ENCODE measurements at places on chromosomes 12 and 14. TPM values are rescaled to one million over a fixed set of nuclear protein-coding genes. Genes with fewer than 3 reads are reported as not detected.
A peak's percentile ranks its signal among the peaks of the same experiment; 100 is the strongest.

- no peak for DNase-seq
These were observed 1.9 kb upstream of the SLCO1A2 start for GRCh38 chr12:21336656-21337055.

DNA sequence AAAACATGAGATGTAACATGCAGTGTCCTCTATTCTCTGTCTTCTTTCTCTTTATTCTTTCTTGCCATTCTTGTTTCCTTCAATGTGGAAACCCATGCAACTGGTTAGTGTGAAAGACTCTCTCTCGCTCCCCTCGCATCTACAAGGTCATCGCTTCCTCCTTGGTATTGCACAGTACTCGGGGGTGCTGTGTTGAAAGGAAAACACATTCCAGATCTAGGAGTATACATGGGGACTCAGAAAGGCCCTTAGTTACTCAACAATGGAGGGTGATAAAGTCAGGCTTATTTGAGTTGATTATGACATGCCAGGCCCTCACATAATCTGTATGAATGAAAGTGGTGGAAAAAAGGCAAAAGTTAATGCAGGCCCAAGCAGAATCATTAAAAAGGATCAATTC is 75.5 kb upstream of the OVCH1 start:
- no peak for DNase-seq

DNA sequence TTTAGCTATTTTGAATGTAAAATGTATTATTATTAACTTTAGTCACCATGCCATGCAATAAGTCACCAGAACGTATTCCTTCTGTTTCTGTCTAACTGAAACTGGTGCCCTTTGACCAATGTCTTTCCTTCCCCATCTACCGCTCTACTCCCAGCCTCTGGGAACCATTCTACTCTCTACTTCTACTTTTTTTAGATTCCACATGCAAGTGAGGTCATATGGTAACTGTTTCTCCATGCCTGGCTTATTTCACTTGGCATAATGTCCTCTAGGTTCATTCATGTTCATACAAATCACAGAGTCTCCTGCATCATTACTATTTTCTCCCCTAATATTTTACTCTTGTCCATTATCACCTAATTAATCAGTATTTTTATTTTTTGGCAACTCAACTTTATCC is 160.1 kb downstream of the TMX1 start:
- no peak for DNase-seq

The TMEM132C gene
- total RNA-seq, result 0.96 TPM

GRCh38 chr12:53670308-53670707 is 5.6 kb downstream of the ATP5MC2 start:
- DNase-seq, result no peak

DNA sequence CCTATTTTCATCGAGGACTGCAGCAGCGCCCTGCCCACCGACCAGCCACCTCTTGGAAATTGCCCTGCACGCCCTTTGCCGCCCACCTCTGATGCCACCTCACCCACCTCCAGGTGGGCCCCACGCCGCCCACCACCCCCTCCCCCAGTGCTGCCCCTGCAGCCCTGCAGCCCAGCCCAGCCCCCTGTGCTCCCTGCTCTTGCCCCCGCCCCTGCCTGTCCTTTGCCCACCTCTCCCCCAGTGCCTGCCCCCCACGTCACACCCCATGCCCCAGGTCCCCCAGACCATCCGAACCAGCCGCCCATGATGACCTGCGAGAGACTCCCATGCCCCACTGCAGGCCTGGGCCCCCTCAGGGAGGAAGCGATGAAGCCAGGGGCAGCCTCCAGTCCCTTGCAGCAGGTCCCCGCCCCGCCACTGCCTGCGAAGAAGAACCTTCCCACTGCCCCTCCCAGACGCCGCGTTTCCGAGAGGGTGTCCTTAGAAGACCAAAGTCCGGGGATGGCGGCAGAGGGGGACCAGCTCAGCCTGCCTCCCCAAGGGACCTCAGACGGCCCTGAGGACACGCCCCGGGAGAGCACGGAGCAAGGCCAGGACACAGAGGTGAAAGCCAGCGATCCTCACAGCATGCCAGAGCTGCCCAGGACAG is 96.5 kb downstream of the LGMN start:
- DNase-seq, result peak; percentile 80

The RNFT2 gene
- total RNA-seq, result 0.21 TPM

The FITM1 gene
- total RNA-seq, result not detected

GRCh38 chr12:92124689-92125029 is 21.0 kb downstream of the BTG1 start:
- no peak for DNase-seq

The EXOC3L4 gene
- not detected for total RNA-seq

The PAPLN gene
- total RNA-seq, result 4.9 TPM

- DNase-seq, result peak; percentile 79
These were observed at the start of gene PITPNM2 for GRCh38 chr12:123150744-123151456. PITPNM2 (minus strand) TSS chr12:123151090; CDS start chr12:123034590, 116,500 bp downstream.

DNA sequence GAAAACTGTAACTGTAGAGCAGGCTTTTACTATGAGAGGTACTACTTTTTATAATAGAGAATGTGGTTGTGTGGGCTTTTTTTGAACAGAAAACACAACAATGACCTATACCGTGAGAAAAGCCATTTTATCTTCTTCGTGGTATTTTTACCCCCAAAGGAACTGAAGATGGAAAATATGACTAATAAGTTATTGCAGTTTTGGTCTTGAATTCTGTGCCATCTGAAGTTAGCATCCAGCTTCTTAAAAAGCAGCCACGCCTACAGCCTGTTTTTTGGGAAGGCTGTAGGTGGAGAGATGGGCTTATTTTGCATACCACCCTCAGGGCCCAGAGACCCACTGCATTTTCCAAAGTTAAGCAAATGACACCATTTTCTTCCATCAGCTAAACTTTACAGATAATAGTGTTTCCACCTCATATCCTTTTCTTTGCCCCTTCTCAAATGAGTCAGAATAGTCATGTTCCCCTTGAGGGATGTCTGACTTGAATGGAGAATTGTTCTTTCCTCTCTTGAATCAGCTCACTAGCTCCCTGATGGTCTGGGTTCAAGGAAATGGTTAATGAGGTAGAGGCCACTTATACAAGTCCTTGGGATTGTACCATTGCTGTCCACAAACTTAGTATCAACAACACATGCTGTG is 53.0 kb downstream of the TBC1D30 start:
- DNase-seq, result no peak

The FGD6 gene
- 2.0 TPM for total RNA-seq

The FBXO34 gene
- total RNA-seq, result 18.0 TPM

The VWF gene
- 1,026 TPM for total RNA-seq

GRCh38 chr14:34180869-34181268 is 230.0 kb upstream of the EGLN3 start:
- DNase-seq, result no peak

The IQSEC3 gene
- 0.53 TPM for total RNA-seq

DNA sequence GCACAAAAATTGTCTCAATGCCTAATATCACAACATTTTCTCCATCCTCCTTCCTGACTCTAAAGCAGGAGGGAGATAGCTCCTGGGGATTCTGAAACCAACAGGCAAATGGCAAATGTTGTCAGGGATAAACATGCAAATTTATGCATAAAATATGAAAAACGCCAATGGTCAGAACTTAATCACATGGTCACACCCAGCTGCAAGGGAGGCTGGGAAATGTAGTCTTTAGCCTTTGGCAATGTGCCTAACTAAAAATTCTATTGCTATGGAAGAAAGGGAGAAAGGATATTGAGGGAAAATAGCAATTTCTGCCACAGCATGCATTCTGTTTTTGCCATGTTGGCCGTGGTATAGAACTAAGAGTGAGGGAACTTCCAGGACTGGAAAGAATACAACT is 11.7 kb upstream of the OASL start:
- DNase-seq, result no peak

GRCh38 chr12:130557886-130558765 is 158.0 kb downstream of the RIMBP2 start:
- DNase-seq, result no peak

- no peak for DNase-seq
These were observed 264.3 kb downstream of the PRKD1 start for GRCh38 chr14:29663281-29663801.

The KCNK13 gene
- total RNA-seq, result not detected

DNA sequence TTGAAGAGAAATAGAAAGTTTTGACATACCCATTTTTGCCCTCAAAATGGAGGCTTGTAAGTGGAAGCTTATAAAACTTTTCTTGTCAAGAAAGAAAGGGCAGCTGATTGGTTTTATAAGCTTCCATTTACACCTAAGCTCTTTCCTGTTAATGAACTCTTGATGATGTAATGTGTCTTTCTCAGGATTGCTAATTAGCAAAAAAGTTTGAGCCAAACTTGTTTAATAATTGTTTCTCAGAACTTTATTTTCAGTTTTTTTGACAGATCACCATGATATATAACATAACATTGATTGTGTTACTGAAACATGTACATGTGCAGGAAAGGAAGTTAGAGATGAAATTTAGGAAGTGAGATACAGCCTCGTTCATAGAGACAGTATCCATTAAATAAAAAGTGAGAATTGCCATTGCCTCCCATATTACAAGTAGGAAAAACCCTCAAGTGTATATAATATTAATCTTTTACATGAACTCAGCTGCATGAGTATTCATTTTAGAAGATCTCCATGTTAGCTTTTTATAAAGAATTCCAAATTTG is 26.8 kb downstream of the RIC8B start:
- no peak for DNase-seq

The KRT8 gene
- 54.3 TPM for total RNA-seq

- no peak for DNase-seq
These were observed 132.6 kb downstream of the BMP4 start for GRCh38 chr14:53824061-53824460.

- DNase-seq, result no peak
These were observed 1.7 kb downstream of the AJUBA start for GRCh38 chr14:22980672-22981089.

The CLEC6A gene
- not detected for total RNA-seq

DNA sequence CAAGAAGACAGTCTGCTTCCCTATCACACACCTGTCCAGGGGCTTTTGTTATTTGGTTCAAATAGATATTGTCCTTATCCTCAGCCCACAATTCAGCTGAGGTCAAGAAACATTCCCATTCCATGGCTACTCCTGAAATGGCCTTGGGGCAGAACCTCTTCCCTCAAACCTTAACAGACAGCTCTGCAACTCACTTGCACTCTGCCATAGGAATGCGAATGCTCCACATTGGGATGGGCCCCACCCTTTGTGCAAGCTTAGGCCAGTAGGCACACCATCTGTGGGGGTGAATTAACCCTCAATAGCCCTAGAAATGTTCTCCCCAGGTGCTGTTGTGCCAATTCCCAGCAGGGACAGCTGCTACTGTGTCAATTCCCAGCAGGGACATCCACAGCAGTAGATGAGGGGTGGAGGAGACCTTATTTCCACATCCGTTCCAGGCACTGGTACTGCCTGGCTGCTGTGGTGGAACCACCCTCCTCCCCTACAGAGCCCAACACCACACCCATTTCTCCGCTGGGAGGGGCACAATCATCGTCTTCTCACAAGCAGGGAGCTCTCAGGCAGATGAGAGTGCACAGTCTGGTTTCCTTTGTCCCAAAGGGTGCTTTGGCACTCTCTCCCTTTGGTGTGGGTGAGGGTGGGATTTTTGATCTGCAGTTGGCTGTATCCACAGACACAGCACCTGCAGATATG is 42.3 kb upstream of the GLIPR1 start:
- no peak for DNase-seq

DNA sequence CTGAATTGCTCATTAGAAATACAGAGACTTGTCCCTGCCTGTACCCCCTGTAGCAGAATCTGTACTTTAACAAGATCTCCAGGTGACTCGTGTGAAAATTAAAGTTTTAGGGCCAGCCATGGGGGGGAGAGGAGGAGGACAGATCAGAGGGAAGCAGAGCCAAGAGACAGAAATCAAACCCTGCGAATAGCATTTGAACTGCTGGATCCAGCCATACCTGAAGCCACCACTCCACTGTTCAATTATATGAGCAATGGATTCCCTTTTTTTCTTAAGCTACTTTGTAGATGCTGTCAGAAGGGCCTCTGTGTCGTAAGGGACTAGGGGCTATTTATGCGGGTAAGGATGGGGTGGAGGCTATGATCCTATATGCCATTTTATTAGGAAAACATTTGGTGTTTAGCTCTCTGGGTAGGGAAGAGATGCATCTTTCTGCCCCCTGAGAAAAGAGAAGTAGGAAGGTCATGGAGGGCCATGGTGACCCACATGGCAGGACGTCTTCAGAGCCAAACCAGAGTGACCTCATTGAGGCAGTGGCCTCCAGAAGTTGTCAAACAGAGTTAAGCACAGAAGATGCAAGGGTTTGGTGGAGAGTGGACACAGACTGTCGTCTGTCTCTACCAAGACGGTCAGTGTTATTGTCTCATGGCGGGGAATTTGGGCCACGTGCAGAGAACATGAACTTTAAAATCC is 203.9 kb downstream of the PHETA1 start:
- DNase-seq, result no peak

The DHRS4L2 gene
- total RNA-seq, result 31.5 TPM

- no peak for DNase-seq
These were observed 127.9 kb upstream of the DYRK2 start for GRCh38 chr12:67520606-67521005.

DNA sequence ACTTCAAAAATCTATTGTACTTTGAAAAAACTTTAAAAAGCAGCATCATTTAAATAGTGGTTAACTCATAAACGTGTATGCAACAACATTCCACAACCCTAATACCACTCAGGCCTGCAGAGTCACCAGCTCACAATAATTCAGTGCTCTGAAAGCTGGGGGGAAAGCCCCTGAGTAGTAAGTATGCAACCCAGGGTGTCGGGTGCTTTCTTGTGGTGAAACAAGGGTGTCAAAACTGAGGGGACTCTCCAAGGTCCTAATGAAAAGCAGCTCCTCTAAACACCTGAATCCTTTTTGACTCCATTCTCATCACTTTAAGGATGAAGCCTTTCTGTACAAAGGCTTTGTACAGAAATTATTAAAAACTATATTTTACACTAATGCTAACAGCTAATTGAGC is 33.7 kb downstream of the FGFR1OP2 start:
- no peak for DNase-seq

DNA sequence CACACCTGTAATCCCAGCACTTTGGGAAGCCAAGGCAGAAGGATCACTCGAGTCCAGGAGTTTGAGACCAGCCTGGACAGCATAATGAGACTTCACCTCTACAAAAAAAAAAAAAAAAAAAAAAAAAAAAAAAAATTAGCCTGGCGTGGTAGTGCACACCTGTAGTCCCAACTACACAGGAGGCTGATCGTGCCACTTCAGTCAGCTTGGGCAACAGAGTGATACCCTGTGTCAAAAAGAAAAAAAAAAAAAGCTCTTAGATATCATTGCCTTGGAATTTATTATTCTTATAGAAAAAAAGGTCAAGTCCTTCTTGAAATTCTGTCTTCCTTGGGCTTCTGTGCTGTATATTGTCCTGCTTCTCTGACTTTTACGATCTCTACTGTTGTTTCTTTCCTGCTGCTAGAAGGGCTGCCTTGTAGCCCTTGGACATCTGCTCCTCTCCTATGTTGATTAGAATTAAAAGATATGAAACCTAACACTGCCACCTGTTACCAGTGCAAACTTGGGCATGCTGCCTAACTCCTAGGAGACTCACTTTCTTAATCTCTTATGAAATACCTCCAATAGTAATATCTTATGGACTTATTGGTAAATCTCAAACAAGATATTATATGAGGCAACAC is 5.7 kb downstream of the TMEM19 start:
- DNase-seq, result no peak
